ENCODE measurements at places on chromosomes 16 and 17.

GRCh38 chr16:2207872-2208271, 2.6 kb downstream of the MLST8 start:
- no peak for DNase-seq

DNA sequence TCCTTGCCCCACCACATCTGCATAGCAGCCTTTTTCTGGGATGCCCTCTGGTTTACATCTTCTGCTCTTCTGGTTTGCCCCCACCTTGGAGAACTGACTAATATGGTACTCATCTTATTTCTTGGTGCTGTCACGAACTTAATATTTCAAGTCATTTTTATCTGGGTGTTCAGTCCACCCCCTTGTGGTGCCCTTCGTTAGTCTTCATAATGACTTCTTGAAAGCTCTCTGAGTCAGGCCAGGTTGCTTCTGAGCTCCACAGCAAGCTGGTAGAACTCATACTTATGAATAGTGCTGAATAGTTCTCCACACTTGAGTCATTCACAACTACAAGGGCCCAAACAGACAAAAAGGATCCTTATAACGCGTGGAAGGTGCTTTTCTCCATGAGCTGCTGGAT, 35.8 kb upstream of the TEKT3 start:
- peak; percentile 35 for DNase-seq

DNA sequence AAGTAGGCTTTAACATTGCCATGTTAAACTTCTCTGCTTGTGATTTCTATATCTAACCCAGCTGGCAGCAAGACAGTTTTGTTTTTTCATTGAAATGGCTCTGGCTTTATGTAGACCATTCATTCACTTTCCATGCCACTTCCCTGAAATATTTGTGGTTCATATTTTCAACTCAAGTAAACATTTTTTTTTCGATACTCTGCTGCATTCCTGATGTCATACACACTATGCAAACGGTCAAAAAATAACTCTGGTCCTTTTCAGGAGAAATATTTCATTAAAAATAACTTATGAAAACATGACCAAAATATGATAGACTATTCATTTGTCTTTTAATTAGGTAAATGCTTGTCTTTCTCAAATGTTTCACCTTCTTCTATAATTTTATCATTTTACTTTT, 116.3 kb downstream of the USP22 start:
- DNase-seq, result no peak

GRCh38 chr17:18042983-18043382, 3.8 kb downstream of the GID4 start:
- no peak for DNase-seq

- DNase-seq, result peak; percentile 83
These were observed 59.8 kb upstream of the FBXO47 start for GRCh38 chr17:39026980-39027451.

GRCh38 chr16:10961231-10961630, 16.9 kb downstream of the CLEC16A start:
- DNase-seq, result no peak

DNA sequence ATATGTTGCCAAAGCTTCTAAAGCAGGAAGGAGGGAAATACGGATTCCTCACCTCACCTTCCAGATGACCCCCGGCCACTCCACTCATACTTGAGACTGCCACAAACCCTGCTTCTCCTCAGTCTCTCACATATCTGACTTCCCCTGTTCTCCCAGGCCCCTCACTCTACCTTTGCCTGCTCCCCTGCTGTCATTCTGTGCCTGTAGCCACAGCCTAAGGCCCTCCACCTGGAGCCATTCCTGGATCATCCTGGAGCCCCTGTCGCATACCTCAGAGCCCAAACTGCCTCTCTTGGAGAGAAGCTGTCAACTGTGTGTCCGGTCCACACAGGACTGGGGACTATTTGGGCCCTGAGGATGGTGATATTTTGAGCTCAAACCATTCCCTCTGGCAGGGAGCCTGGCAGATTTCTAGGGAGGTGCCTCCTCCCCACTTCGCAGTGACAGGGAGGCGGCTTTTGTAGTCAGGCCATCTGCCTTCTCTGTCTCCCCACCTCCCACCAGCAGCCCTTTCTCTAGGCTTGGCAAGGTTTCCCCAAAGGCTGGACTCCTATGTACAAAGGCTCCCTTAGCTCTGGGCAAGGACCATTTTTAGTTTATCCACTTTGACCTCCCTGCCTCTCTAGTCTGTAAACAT, 2.3 kb upstream of the MED24 start:
- DNase-seq, result no peak

DNA sequence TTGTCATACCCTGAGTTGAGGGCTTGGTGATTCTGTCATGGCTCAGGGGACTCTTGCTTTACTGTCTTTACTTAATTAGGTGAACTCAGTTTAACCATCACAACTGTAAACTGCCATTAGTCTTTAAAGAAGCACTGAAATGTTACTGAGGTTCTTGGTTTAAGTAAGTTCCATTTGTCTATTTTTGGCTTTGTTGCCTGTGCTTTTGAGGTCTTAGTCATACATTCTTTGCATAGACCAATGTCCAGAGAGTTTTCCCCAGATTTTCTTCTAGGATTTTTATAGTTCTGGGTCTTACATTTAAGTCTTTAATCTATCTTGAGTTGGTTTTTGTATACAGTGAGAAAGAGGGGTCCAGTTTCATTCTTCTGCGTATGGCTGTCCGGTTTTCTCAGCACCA, 137.5 kb downstream of the SOCS1 start:
- DNase-seq, result no peak

DNA sequence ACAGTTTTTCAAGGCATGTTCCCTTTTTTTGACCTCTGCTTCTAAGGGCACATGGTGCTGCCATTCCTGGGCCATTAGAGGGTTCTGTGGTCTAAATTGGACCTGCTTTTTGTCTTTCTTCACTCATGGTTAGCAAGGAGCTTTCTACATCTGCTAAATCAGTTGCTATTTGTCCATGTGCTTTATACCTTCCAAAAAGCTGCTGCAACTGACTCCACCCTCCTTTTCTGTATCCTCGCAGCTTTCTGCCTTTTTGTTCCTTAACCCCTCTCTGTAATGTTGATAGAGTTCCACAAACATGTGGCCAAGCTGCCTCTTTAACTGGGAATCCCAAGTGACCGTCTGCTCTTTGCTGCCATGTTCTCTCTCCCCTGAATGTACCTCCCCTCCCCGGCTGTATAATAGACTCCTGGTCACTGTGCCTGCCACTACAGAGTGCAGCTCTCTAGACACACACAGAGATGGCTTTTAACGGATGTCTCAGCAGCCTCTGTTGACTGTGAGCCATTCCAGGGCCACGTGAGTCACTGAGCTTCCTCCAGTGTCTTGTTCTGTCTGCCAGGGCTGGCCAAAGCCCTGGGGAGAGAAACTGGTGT, 57.4 kb upstream of the TEKT3 start:
- DNase-seq, result peak; percentile 36

DNA sequence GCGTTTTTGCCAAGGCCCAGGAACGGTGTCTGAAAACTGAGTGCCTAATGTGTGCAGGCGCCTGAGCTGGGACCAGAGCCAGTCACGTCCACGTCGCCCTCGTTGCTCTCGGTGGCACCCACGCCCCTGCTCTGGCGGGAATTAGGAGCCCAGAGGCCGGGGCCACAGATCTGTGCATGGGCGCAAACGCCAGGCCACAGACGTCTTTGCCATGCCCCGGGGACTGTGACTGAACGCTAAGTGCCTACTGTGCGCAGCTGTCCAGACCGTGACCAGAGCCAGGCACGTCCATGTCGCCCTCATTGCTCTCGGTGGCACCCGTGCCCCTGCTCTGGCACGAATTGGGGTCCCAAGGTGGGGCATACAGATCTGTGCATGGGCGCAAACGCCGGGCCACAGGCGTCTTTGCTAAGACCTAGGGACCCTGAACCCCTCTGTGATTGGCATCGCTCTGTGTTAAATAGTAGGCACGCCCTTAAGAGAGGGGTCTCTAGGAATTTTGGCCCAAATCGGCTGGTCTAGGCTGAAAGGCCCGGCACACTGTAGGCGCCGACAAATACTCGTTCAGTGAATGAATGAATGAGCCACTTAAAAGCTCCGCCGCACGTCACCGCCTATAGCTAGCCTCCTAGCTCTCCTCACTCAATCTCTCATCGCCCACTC, 827 bp upstream of the UBALD1 start:
- no peak for DNase-seq

DNA sequence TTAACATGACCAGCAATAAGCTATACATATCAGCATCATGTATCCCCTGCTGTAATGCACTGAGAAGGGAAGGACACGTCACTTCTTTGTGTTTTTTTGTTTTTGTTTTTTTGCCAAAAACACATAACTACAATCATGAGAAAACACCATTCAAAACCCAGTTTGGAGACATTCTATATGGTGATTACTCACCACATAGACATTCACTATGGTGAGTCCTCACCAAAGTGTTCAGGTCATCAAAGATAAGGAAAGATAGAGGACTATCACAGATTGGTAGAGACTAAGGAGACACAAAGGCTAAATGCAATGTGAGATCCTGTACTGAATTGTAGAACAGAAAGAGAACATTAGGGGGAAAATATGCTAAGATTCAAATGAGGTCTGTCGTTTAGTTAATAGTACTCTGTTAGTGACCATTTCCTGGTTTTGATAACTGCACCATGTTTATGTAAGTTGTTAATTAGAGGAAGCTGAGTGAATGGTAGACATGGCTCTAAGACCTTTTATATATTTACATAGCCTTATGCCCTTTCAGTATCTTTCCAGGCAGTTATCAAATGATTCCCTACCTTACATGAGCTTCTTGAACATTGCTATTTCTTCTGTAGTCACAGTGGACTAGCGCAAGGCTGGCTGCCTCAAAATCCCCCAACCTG, 46.6 kb downstream of the PIK3R5 start:
- no peak for DNase-seq

- DNase-seq, result peak; percentile 95
These were observed 51.3 kb downstream of the ZFP90 start for GRCh38 chr16:68590201-68590994.

DNA sequence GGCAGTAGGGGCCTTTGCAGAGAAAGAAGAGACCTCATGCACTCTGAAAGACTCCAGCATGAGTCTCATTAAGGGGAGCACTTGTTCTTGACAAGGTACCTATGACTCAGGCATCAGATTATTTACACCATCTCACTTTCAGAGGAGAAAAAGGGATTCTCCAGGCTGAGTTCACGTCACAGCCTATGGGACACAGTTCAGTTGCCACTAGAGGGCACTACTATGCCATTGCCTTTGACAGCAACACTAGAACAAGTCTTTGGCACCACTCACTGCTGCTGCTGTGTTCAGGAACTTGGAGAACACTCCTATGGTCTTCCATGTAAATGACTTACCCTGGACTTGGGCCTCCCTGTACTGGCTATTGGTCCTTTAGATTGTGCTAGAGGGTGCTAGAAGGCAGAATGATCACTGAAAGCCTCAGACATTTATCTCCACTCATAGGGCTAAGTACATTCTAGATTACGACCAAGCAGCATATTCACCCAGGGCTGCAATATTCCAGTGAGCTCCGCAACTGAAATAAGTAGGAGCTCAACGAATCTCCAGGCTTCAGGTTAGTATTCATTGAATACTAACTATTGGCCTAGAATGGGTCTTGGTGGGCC, 225.1 kb upstream of the CA10 start:
- peak; percentile 96 for DNase-seq

DNA sequence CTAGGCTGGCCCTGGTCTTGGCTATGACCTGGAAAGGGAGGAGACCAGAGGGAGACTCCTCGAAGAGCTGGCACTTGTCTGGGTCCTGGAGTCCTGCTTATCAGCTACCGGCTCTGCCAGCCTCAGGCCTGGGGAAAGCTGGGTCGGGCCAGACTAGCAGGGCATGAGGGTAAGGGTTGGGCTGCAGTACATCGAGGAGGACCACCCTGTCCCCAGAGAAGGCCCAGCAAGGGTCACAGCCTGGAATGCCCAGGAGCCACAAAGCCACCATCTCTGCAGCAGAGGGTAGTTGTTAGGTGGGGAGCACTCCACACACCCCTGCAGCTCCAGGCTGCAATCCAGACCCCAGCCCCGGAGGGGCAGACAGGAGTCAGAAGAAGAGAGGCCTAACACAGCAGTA, 54.0 kb downstream of the SLC6A2 start:
- peak; percentile 35 for DNase-seq

GRCh38 chr17:54979657-54980056, 11.1 kb downstream of the STXBP4 start:
- no peak for DNase-seq

DNA sequence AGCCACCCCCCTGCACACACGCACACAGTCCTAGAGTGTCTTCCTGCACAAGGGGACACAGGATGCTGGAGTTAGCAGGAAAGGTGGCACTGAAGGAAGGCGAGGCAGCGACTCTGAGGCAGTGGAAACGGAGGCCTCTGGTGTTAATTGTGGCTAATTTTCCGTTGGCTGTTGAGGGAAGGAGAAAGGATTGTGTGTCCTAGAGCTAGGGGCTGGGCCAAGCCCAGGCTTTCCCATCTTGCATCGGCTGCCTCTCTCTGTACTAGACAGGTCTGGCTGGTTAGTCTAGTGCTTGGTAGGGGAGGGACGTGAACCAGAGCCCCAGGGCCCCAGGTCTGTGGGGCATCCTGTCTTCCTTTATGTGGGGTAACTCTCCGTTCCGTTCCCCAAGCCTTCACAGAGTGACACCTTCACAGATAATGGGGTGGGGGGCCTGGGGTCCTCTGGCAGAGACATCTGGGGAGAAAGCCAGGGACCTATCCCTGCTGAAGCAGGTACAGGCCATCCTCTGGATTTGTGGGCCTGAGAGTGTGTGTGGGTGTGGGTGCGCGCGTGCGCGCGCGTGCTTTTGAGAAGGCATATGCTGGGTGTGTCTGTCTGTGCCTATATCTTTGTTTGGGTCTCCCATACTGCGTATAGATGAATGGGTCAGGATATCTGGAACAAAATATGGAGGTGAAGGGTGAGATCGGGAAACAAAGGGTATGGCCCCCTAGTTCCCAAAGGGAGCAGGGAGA, at the start of gene CHD3:
CHD3 (plus strand) TSS at position 606 of the 737 bp plus-strand sequence. CDS start 212 bp downstream, outside the sequence.
- DNase-seq, result no peak
